Upper lobe of right lung (tissue), 1 donor: ENCODE measurements at places on chromosomes 13 and 19. TPM values are rescaled to one million over a fixed set of nuclear protein-coding genes. Genes with fewer than 3 reads are reported as not detected.

GRCh38 chr13:111325146-111325890 is 4.9 kb downstream of the TEX29 start:
- DNase-seq, result no peak
- no peaks in the 10 kb centered on the region for H3K27me3 ChIP-seq
- no peaks in the 10 kb centered on the region for H3K36me3 ChIP-seq
- no peak overlapping the region for H3K4me3 ChIP-seq
- H3K27ac ChIP-seq, result no peak overlapping the region
- no peaks in the 10 kb centered on the region for H3K4me1 ChIP-seq

- H3K27me3 ChIP-seq, result no peaks in the 10 kb centered on the region
- no peak overlapping the region for H3K27ac ChIP-seq
- H3K4me3 ChIP-seq, result no peak overlapping the region
- no peaks in the 10 kb centered on the region for H3K36me3 ChIP-seq
- no peaks in the 10 kb centered on the region for H3K4me1 ChIP-seq
These were observed 159.8 kb downstream of the IRS2 start for GRCh38 chr13:109626386-109627171.

- no peaks in the 10 kb centered on the region for H3K36me3 ChIP-seq
- no peaks in the 10 kb centered on the region for H3K4me1 ChIP-seq
- H3K4me3 ChIP-seq, result no peak overlapping the region
These were observed 1044.3 kb downstream of the DIAPH3 start for GRCh38 chr13:59119475-59119874.

REXO1 gene
- total RNA-seq, result 37.2 TPM

- no peaks in the 10 kb centered on the region for H3K4me1 ChIP-seq
- no peak overlapping the region for H3K27ac ChIP-seq
- H3K27me3 ChIP-seq, result no peaks in the 10 kb centered on the region
- no peak overlapping the region for H3K4me3 ChIP-seq
These were observed 60.0 kb downstream of the TEX29 start for GRCh38 chr13:111380431-111380830.

DNA sequence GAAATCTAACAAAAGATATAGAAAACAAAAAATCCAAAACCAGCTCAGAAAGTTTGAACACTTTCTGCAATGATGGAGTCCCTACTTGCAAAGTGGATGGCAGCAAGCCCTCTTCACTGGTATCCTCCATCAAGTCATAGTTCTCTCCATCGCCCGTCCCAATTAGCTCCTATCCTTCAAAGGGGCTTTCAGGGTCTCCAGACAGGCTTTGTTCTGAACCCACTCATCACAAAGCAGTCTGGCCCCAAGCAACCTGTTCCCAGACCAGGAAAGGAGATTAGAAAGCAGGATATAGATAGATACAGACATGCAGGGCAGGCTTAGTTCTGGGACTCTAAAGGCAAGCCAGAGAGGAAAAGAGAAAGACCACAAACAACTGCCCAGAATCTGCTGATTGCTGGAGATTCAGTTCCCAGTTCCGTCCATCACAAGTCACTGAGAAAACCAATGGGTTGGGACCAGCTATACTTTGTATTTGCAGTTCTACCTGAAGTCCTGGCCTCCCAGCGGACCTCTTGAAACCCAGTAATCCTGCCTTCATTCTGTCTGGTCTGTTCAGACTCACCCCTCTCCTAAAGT is 47.2 kb upstream of the EPHX3 start:
- H3K27ac ChIP-seq, result peak overlapping the region; percentile 56
- H3K36me3 ChIP-seq, result no peaks in the 10 kb centered on the region
- DNase-seq, result no peak
- H3K27me3 ChIP-seq, result no peaks in the 10 kb centered on the region
- peaks cover 97% of the 10 kb centered on the region for H3K4me1 ChIP-seq
- no peak overlapping the region for H3K4me3 ChIP-seq

C19orf38 gene
- total RNA-seq, result 7.4 TPM
